ENCODE measurements at places on chromosomes 11 and 22. TPM values are rescaled to one million over a fixed set of nuclear protein-coding genes. Genes with fewer than 3 reads are reported as not detected.

MPEG1 gene
- 33.1 TPM for total RNA-seq

PATZ1 gene
- total RNA-seq, result 28.3 TPM

BACE1 gene
- total RNA-seq, result 22.0 TPM

CBY1 gene
- 15.8 TPM for total RNA-seq

EXPH5 gene
- 12.8 TPM for total RNA-seq

PGA5 gene
- not detected for total RNA-seq

PRR33 gene
- total RNA-seq, result not detected

TMEM138 gene
- 27.1 TPM for total RNA-seq

MPZL3 gene
- total RNA-seq, result 27.7 TPM

IGLL5 gene
- 27.3 TPM for total RNA-seq

LYVE1 gene
- 46.8 TPM for total RNA-seq
